Uterus (tissue), 4 donors: ENCODE measurements at places on chromosomes 1 and 21. TPM values are rescaled to one million over a fixed set of nuclear protein-coding genes. Genes with fewer than 3 reads are reported as not detected.

DNA sequence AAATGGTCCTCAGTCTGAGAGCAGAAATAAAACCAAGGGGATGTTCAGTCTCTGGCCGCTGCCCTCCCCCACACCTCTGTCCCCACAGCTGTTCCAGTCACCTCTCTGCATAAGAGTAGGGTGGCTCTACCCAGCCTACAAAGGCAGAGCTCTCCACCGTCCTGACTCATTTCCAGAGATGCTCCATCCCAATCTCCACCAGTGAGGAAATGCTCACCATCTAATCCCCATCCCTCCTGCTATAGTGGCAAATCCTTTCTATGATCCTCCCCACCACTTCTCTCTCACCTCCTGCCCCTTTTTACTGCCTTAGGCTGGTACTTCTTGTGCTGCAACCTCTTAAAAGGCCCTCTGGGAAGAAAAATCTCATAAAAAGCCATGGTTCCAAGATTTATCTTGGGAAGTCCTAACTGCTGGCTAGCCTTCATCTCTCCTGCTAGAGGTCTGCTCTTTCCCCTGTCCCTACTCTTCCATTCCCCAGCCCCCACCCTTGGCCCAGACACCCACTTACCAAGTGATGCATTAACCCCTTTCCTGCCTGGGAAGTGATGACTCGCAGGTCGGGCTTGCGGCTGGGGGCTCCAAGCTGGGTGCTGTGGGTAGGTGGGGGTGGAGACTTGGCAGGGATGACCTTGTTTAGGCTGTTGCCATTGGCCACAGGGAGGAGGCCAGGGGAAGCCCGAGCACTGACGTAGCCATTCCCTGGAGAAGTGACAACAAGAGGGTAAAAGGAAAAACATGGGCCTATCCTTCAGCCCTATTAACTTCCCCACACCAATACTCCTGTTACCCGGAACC is 23.9 kb downstream of the MEF2D start:
- H3K36me3 ChIP-seq, result no peaks in the 10 kb centered on the region
- no peak overlapping the region for H3K4me3 ChIP-seq
- H3K27me3 ChIP-seq, result no peaks in the 10 kb centered on the region
- peaks cover 31% of the 10 kb centered on the region for H3K4me1 ChIP-seq

GRCh38 chr21:43815107-43815613 is 25.8 kb downstream of the RRP1 start:
- no peaks in the 10 kb centered on the region for H3K36me3 ChIP-seq
- no peak overlapping the region for H3K27ac ChIP-seq
- H3K4me1 ChIP-seq, result peaks cover 8% of the 10 kb centered on the region
- H3K27me3 ChIP-seq, result no peaks in the 10 kb centered on the region
- H3K4me3 ChIP-seq, result no peak overlapping the region

RPS6KC1 gene
- total RNA-seq, result 32.6 TPM

- DNase-seq, result no peak
- H3K4me1 ChIP-seq, result no peaks in the 10 kb centered on the region
- no peak overlapping the region for H3K4me3 ChIP-seq
- H3K36me3 ChIP-seq, result no peaks in the 10 kb centered on the region
- no peaks in the 10 kb centered on the region for H3K27me3 ChIP-seq
Measured at GRCh38 chr1:2360588-2361364, 30.6 kb downstream of the MORN1 start.

GRCh38 chr1:204894031-204894430 is 23.4 kb downstream of the NFASC start:
- no peak overlapping the region for H3K27ac ChIP-seq
- no peak for DNase-seq
- H3K4me1 ChIP-seq, result no peaks in the 10 kb centered on the region
- H3K27me3 ChIP-seq, result no peaks in the 10 kb centered on the region

- H3K27me3 ChIP-seq, result no peaks in the 10 kb centered on the region
- H3K36me3 ChIP-seq, result no peaks in the 10 kb centered on the region
- H3K4me3 ChIP-seq, result no peak overlapping the region
- no peak overlapping the region for H3K27ac ChIP-seq
Measured at GRCh38 chr1:97066860-97067259, 345.3 kb downstream of the PTBP2 start.

DNA sequence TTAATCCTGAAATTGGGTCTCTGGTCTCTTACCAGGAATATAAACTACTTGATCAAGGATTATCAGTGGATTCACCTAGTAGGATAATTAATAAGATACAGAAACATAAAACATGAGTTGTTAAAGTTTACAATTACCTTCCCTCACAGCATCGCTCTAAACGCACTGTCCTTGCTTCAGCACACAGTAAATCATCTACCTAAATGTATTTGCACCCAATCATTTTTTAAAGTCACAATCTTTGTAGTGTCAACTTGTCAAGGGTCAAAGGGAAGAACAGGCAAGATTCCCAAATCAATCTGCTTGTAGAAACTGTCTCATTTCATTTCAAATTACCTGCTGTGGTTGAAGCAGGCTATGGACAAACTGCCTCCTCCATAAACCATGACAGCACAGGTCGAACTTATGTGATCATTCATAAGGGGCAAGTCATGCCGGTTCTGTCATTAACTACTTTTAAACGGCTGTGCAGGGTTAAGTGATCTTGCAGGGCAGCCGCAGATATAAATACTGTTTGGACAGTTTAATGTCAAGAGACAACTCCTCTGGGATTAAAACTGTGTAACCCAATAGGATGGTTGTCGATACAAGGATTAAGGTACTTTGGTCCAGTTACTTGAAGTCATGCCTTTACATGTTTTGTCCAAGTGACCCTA is 93.6 kb downstream of the ZNF281 start:
- no peaks in the 10 kb centered on the region for H3K4me1 ChIP-seq
- no peaks in the 10 kb centered on the region for H3K36me3 ChIP-seq
- H3K27me3 ChIP-seq, result no peaks in the 10 kb centered on the region
- DNase-seq, result no peak
- no peak overlapping the region for H3K4me3 ChIP-seq

CCDC27 gene
- not detected for total RNA-seq

DNA sequence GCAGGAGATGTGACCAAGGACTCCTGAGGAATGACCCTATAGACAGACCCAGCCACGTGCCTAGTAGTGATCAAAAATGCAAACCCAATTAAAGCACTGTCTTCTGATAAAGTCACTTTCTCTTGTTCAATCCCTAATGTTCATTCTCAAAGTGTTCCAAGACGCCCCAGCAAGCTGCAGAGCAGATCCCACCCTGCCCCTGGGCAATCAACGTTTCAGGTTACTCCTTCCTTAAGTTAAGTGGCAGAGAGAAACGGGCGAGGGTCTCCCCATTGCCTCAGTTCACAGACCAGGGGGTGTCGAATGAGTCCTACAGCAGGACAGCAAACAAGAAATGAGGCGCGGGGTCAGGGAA is 699 bp upstream of the RGS2 start:
- no peaks in the 10 kb centered on the region for H3K36me3 ChIP-seq
- no peaks in the 10 kb centered on the region for H3K27me3 ChIP-seq
- peak overlapping the region; percentile 89 for H3K4me3 ChIP-seq
- no peaks in the 10 kb centered on the region for H3K4me1 ChIP-seq
- H3K27ac ChIP-seq, result peak overlapping the region; percentile 97
- DNase-seq, result no peak

- H3K27me3 ChIP-seq, result no peaks in the 10 kb centered on the region
- no peak for DNase-seq
- no peaks in the 10 kb centered on the region for H3K4me1 ChIP-seq
- H3K4me3 ChIP-seq, result no peak overlapping the region
- no peak overlapping the region for H3K27ac ChIP-seq
- no peaks in the 10 kb centered on the region for H3K36me3 ChIP-seq
Measured at GRCh38 chr1:157178490-157178889, 40.3 kb upstream of the ETV3 start.

GRCh38 chr21:29257701-29258100 is 41.0 kb upstream of the BACH1 start:
- no peaks in the 10 kb centered on the region for H3K27me3 ChIP-seq
- no peaks in the 10 kb centered on the region for H3K4me1 ChIP-seq
- no peak overlapping the region for H3K27ac ChIP-seq
- DNase-seq, result no peak
- no peak overlapping the region for H3K4me3 ChIP-seq

GPR52 gene
- total RNA-seq, result 4.1 TPM

ZNF669 gene
- total RNA-seq, result 17.8 TPM

DNA sequence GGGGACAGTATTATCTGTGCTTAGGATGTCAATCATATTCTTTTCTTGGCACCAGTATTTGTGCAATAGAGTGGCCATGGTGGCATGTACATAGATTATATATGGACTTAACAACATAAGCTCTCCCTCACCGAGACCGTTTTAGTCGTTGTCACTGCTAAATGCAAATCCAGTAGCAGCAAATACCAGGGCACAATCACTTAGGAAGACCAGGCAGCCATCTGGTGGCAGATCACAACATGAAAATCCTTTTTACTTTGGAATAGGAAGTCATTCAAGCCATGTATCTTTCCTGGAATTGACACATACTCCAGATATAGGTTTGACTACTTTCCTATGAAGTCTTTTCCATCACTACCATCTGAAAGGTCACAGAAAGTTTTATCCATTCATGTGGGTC is 53.2 kb upstream of the C1orf87 start:
- no peaks in the 10 kb centered on the region for H3K4me1 ChIP-seq
- no peak overlapping the region for H3K4me3 ChIP-seq
- H3K36me3 ChIP-seq, result no peaks in the 10 kb centered on the region
- DNase-seq, result no peak
- H3K27ac ChIP-seq, result no peak overlapping the region
- H3K27me3 ChIP-seq, result no peaks in the 10 kb centered on the region

DNA sequence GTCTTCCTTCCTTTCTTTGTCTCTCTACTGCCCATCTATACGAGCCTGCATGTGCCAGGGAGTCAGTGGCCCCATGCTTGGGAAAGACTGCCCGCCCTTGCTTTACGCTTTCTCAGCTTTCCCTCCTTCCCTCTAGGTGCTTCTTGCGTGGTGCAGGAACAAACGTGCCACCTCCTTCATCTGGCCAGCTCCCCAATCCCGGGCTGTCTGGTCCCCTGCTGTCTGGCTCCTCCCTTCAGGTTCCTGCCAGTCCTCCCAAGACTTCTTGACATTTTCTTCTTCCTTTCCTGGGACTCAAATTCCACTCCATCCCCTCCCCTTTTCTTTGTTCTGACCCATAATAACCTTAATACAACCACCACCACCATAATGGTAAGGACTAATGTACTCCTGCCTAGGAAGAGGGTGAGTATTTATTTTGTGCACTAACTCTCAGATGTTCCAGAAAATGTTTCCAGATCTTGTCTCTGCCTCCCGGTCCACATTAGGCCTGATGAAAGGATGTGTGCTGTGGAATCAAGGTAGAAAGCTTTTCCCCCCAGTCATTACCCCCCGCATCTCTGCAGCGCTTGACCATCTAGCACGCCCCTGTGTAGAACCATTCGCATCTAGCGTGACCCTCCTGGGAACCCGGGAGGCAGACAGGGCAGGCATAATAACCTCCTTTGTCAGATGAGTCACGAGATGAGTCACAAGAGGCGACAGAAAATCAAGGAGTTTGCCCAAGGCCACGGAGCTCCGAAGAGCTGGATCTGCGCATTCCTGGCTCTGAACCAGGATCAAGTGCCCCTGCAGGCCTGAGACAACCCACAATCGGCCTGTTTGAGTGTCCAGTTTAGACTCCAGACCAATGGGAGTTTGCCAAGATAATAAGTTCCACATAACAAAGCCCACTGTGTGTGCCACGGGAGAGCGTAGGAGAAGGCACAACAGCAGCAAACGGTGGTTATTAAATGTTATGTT is 60.1 kb upstream of the NEK2 start:
- no peak overlapping the region for H3K4me3 ChIP-seq
- no peaks in the 10 kb centered on the region for H3K36me3 ChIP-seq
- no peaks in the 10 kb centered on the region for H3K4me1 ChIP-seq

GRCh38 chr1:211548321-211549091 is 30.5 kb downstream of the SLC30A1 start:
- H3K27ac ChIP-seq, result no peak overlapping the region
- H3K36me3 ChIP-seq, result no peaks in the 10 kb centered on the region
- H3K4me1 ChIP-seq, result no peaks in the 10 kb centered on the region
- no peak overlapping the region for H3K4me3 ChIP-seq
- no peaks in the 10 kb centered on the region for H3K27me3 ChIP-seq

DNA sequence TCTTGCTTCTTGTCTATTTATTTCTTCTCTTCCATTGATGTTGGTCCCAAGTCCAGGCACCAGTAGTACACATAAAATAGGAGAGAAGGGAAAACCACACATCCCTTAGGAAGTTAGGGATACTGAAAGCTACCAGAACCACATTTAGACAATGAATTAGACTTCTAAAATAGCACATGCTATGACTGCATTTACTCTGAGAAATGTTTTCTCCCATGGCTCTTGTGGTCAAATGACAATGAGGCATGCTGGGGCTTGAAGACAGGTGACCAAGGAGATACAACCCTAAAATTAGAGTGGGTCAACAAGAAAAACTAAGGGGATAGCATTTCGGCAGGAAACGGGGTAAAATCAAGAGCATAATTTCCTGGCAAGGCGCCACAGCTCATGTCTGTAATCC is 17.1 kb downstream of the MTOR start:
- H3K27ac ChIP-seq, result no peak overlapping the region
- no peaks in the 10 kb centered on the region for H3K4me1 ChIP-seq
- H3K36me3 ChIP-seq, result no peaks in the 10 kb centered on the region
- H3K27me3 ChIP-seq, result no peaks in the 10 kb centered on the region
- H3K4me3 ChIP-seq, result no peak overlapping the region
- DNase-seq, result no peak

RORC gene
- total RNA-seq, result 3.5 TPM

GRCh38 chr1:201954263-201955008 is 867 bp upstream of the TIMM17A start:
- no peaks in the 10 kb centered on the region for H3K27me3 ChIP-seq
- no peaks in the 10 kb centered on the region for H3K36me3 ChIP-seq
- DNase-seq, result no peak
- peak overlapping the region; percentile 80 for H3K4me3 ChIP-seq

DNA sequence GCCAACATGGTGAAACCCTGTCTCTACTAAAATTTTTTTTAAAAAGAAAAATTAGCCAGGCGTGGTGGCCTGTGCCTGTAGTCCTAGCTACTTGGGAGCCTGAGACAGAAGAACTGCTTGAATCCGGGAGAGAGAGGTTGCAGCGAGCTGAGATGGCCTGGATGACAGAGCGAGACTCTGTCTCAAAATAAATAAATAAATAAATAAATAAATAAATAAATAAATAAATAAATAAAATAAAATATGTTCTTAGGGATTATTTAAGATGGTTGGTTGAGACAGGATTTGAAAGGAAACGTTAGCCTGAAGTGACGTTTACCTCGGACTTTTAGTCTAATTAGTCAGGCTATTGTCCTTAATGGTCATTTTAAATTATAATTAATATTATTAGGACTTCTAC is 88.5 kb upstream of the CHRM3 start:
- H3K4me1 ChIP-seq, result no peaks in the 10 kb centered on the region
- no peak for DNase-seq
- no peak overlapping the region for H3K4me3 ChIP-seq
- H3K27ac ChIP-seq, result no peak overlapping the region
- H3K36me3 ChIP-seq, result no peaks in the 10 kb centered on the region

- no peaks in the 10 kb centered on the region for H3K4me1 ChIP-seq
- H3K4me3 ChIP-seq, result no peak overlapping the region
- H3K36me3 ChIP-seq, result no peaks in the 10 kb centered on the region
Measured at GRCh38 chr21:44424608-44425306, 30.6 kb upstream of the LRRC3 start.

KNCN gene
- total RNA-seq, result not detected

GRCh38 chr1:26602378-26602959 is 72.9 kb downstream of the RPS6KA1 start:
- H3K4me3 ChIP-seq, result no peak overlapping the region
- no peak for DNase-seq
- H3K27me3 ChIP-seq, result no peaks in the 10 kb centered on the region
- H3K36me3 ChIP-seq, result no peaks in the 10 kb centered on the region
- H3K4me1 ChIP-seq, result no peaks in the 10 kb centered on the region

GRCh38 chr1:8533907-8534306 is 216.0 kb downstream of the SLC45A1 start:
- no peak for DNase-seq
- H3K27ac ChIP-seq, result peak overlapping the region; percentile 90
- no peaks in the 10 kb centered on the region for H3K27me3 ChIP-seq

DIO1 gene
- total RNA-seq, result not detected

RGS8 gene
- total RNA-seq, result not detected
